ENCODE measurements at places on chromosomes 1 and 21.

GRCh38 chr21:31338908-31339368 lies 5.1 kb downstream of the TIAM1 start:
- ATAC-seq, result no peak

DNA sequence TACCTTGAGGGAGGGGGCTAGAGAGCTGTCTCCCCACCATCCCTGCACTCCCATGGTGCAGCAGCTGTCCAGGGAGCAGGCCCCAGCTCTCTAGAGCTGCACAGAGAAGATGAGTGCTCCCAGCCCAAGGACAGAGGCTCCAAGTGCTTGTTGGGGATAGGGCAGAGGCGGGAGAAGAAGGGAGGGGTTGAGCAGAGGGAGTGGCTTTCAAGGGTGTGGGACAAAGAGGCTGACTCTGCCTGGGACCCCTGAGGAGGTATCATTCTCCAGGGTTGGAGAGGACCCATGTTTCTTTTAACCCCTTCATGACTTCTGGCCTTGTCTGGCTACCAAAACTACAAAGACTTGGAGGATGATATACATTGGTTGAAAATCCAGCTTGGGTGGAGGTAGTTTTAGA lies 14.6 kb downstream of the FOXD2 start:
- ATAC-seq, result no peak

- no peak for ATAC-seq
These were observed 463.7 kb downstream of the PLPP3 start for GRCh38 chr1:56115701-56116100.

GRCh38 chr1:46983830-46984586 lies 39.5 kb upstream of the CYP4X1 start:
- no peak for ATAC-seq

GRCh38 chr1:22875841-22876240 lies 96.8 kb downstream of the LACTBL1 start:
- ATAC-seq, result no peak
